Head of caudate nucleus (tissue), 42 donors: ENCODE measurements at places on chromosomes 5 and 9.

GRCh38 chr9:128886211-128886891, 4.4 kb downstream of the LRRC8A start:
- DNase-seq, result no peak

DNA sequence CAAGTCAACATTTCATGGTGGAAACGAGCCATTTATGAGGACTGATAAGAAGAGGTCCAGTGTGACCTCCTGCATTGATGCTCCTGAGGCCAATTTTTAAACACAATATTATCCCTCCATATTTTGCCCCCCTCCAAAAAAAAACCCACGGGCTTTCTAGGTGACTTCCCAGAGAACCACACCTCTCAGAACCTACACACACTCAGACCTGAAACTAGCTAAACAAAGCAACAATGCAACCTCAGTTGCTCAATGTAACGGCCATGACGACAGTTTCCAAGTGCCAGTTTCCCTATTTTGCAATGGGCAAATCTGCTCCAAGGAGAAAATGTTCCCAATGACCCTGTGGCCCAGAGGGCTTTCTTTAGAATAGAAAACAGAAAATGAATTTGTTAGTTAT, 3.5 kb downstream of the NRG2 start:
- no peak for DNase-seq

DNA sequence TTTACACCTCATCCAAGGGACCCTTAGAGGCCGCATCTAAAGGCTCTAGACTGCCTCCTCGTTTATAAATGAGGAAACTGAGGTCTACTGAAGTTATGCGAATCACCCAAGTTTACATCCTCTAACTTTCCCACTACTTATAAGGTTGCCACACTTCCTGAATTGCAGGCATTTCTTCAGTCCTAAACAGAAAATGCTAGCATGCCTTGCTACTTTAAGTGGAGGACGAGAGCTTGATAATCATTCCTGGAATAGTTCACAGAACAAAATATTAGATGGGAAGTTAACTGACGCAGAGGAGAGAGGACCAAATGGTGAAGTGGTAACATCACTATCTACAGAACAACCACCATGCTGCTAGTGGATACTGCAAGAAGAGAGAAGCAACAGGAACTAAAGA, 85.8 kb downstream of the GNAQ start:
- DNase-seq, result no peak

DNA sequence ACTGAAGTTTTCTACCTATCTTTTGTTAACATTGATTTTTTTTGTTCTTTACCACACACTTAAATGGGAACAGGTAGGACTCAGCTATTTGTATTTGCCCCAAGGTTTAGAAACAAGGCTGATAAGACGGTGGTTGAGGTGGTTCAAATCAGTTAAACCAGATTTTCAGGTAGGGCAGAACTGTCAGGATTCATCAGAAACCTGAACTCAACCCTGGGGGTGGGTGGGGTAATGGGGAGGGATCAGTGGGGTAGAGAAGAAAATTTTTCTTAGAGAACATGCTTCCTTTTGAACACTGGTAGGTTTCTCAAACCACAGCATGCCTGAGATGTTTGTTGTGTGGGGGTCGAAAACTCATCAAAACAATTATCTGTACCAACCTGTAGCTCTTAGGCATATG, 113.0 kb downstream of the BASP1 start:
- no peak for DNase-seq

- DNase-seq, result no peak
These were observed 648.7 kb upstream of the CDH18 start for GRCh38 chr5:20636686-20637085.

- DNase-seq, result no peak
These were observed 194.4 kb upstream of the PTGER4 start for GRCh38 chr5:40485021-40485998.

- DNase-seq, result peak; percentile 79
These were observed 18.7 kb upstream of the PTPDC1 start for GRCh38 chr9:94065535-94065961.

- no peak for DNase-seq
These were observed 191.5 kb upstream of the GNA14 start for GRCh38 chr9:77839459-77840140.

GRCh38 chr9:109451311-109452025, 46.6 kb downstream of the PTPN3 start:
- DNase-seq, result no peak

DNA sequence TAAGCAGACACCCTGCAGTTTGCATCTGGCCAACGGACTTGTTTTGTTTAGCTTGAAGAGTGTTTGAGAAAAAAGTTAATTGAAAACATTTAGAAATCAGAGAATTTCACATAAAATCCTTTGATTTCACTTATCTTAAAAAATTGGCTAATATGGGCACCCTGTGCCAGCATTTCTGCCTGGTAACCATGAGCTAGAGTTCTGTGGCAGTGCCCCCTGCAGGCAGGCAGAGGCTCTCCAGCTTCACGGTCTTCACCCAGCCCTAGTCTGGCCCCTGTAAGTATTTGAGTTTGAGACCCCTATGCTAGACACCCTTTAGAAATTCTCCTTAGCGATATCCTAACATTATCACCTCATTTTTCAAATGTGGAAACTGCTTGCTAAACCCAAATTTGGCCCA, 18.8 kb upstream of the FANCC start:
- DNase-seq, result no peak

DNA sequence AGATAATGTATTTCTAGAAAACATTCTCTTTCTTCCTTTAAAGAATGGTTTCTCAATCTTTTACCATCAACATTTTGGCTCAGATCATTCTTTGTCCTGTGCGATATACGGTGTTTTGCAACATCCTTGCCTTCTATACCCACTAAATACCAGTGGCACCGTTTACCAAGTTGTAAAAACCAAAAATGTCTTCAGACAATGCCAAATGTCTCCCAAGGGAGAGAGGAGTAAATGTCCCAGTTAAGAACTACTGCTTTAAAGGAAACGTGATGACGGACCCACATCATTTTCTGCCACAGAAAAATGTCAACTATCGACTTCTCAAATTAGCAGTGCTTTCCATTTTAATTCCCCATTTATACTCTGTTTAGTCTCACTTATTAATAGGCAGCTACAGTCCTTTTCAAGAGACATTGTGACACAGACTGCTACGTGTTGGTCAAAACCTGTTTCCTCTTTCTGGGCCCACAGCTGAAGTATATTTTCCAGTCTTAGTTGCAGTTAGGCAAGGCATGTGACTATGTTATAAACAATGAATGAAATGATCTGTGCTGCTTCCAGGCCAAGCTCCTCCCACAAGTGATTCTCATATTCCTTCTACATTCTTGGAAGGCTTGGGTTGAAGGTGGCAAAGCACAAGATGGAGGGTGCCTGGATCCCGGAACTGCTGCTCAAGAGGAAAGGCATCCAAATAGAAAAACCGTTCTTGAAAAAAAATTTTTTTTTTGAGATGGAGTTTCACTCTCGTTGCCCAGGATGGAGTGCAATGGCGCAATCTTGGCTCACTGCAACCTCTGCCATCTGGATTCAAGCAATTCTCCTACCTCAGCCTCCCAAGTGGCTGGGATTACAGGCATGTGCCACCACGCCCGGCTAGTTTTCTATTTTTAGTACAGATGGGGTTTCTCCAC, 8.8 kb downstream of the PRXL2C start:
- no peak for DNase-seq

DNA sequence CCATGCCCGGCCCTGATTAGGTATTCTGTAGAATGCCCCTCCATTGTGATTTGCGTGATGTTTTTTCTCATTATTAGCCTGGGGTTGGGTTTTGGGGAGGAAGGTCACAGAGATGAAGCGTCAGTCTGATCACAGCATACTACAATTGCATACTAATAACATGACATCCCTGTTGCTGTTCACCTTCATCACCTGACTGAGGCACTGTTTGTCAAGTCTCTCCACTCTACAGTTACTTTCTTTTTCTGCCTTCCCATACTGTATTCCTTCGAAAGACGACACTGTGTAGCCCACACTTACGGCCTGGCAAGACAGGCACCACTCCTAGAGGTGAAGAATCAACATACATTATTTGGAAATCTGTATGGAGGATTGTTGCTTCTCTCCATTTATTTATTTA, 5.5 kb downstream of the ZNF354C start:
- DNase-seq, result no peak

DNA sequence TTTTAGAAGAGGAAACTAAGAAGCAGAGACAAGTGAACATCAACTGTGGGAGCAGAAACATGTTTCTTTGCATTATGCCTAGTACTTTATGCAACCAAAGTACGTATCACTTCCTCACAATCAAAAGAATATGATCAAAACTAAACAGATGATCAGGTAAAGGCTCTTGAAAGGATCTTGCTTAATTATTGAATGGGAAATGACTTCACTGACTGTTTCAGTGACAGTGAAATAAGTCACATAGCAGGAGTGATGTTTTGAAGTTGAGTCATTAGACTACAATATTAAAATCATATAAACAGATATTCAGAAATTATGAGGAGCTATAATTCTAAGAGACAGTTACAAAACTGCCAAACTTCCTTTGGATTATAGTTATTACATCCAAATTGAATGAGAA, 527.3 kb downstream of the MTRR start:
- no peak for DNase-seq

- no peak for DNase-seq
These were observed 44.1 kb upstream of the OLFM1 start for GRCh38 chr9:135043345-135043744.

DNA sequence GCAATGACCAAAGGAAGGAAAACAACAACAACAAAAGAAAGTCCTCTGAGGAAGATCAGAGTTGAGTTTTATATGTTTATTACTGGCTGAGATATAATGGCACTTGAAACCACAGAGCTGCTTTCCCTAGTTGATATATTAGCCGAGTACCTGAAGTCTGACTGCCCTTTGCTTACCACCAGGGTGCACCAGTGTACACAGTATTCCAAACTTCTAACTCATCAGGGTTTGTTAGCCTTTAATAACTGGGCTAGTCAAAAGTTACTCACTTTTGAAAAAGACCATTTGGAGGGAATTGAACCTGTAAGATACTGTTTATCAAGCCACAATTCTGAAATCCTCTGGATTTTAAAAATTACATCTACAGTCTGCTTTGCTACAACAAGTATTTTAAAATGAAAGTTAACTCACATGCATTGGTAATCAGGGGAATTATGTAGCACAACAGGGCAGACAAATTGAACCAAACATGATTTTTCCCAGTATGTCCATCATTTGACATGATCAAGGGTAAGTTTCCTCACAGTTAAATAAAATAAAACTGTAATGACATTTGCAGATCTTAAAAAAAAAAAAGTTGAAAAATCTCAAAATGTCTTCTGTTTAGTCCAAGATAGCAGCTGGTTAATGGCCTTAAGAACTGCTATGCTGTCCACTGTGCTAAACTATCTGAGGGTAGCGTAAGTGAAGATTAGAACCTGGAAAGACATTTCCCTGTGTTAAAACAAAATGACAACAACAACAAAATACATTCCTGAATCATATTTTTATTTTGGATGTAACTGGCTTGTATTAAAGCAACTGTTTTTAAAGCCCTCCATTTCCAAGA, 57.3 kb upstream of the C6 start:
- DNase-seq, result no peak

DNA sequence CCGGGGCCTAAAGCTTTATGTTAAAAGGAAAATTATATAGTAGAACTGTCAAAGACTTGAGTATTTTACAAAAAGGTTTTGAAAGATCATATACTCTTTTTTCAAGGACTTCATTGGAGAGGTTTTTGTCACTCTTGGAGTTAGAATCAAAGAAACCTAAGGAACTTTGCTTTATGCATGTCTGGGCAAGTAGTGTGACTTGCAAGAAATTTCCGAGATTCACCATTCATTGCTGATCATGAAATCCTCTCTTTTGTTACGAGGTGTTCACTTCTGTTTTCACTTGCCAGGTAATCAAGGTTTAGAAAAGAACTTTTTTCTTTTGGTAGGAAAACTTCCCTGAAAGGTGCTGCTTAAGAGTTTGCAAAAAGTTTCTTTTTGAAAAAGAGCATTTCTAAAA, 64.8 kb downstream of the NUP214 start:
- DNase-seq, result no peak

GRCh38 chr9:35385042-35385441, 104.9 kb upstream of the RUSC2 start:
- DNase-seq, result no peak

DNA sequence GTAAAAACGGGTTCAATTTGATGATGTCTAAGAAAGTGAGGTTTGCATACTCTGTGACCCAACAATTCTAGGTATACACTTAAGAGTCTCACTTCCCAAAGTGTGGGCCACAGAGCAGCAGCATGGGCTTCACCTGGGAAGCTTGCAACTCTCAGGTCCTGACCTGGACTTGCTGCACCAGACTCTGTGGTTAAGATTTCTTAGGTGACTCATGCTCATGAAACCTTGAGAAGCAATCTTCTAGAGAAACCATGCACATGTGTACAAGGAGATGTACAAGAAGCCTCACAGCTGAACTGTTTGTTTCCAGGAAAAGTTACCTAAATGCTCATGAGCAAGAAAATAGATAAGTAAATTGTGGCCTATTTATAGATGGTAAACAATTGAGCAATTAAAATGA, 30.0 kb downstream of the DNAJC21 start:
- no peak for DNase-seq

DNA sequence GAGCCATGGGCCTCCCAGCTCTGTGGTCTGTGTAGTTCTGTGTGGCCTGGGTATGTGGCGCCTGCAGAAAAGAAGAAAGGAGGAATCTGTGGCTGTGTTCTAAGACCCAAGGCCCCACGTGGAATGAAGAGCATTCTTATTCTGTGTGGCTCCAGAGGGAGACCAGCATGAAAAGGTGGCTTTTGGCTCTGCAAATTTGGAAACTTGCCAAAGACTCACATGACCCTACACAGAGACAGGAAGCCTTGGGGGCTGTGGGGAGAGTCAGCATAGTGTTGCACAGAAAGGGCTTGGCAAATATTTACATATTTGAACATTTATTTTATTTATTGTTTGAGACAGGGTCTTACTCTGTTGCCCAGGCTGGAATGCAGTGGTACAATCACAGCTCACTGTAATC, 193.3 kb downstream of the TMEM38B start:
- DNase-seq, result no peak

- DNase-seq, result no peak
These were observed 345.7 kb downstream of the TLE4 start for GRCh38 chr9:79917421-79917820.

GRCh38 chr5:58016358-58016757, 443.5 kb downstream of the PLK2 start:
- DNase-seq, result no peak

DNA sequence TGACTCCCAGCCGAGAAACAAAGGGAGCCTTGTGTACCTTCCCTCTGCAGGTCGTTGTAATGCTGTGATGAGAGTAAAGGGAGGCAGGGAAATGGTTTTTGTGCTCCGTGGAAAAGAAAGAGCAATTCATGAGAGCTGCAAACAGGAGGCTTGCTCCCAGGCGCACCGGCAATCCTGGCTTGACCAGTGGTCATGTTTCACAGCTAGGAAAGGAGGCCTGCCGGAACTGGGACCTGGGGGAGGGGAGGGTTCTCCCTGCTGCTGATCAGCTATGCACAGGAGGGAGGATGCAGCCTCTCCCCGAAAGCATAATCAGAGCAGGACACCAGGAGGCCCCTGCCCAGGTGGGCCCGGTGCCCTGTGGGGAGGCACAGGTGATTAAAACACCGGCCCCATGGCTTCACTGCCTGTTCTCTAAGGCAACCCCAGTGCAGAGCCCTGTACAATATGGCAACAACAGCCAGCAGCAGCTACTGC, 131.3 kb downstream of the ZDHHC21 start:
- no peak for DNase-seq
